ENCODE measurements at places on chromosomes 11 and 22.

DNA sequence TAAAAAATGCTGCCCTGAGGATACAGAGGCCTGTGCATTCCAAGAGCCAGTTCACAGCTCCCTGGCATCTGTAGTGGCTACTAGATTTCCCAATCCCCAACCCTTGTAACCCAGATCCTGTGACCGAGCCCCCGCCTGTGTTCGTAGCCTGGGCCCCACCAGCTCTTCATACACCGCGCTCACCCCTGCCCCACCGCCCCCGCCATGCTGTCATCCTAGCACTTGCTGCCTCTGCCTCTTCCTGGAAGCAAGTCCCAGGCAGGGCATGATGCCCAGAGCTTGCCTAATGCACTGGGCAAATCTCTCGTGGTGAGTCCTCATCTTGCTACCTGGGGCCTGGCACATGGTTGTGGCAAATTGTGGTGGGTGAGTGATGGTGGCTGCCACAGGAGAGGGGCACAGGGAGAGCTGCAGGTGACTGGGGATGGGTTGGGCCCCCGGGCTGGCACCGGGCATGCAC, 7.1 kb downstream of the MGAT3 start:
- DNase-seq, result no peak

DNA sequence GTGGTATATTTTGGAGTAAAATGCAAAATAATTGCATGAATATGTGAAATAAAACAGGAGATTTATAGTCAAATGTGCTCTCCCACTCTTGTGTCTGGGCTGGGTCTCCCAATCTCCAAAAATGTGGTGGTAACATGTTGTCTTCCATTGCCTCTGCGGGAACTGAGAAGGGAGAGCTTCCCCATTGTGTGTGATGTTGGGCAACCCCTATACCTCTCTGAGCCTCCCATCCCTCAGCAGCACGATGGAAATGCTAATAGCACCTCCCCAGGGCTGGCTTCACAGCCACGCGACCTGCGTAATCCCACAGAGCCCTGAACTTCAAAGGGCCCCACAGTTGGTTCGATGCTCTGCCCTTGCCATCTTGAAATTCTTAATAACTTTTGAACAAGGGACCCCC, 72.0 kb downstream of the TP53I11 start:
- no peak for DNase-seq

- peak; percentile 23 for DNase-seq
Measured at GRCh38 chr22:33579448-33580093, 340.7 kb downstream of the LARGE1 start.

DNA sequence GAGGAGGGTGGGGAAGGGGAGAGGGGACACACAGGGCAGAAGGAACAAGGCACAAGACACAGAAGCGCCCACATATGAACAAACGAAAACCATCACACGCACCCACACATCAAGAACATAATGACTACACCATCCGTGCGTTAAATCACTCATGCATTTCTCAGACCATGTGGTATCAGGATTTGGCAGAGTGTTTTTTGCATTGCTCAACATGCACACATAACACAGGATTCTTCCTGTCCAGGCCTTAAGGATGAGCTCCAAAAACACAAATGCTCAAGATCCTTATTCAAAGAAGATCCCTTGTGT, 309.5 kb downstream of the CADM1 start:
- no peak for DNase-seq

DNA sequence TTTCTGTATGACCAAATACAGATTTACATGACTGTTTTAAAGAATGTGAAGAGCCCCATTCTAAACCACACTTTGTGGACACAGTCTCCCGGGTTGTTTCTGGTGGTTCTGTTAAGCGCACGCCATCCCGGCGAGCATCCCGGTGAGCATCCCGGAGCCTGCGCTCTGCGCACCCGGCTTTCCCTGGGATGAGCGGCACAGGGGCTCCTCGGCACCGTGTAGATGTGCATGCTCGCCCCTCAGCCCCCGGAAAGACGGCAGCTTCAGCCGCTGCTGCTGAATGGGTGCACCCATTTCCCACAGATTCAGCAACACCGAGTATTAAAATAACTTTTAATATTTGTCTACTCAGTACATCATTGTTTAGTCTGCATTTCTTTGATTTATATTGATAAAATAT, 36.0 kb downstream of the GLB1L2 start:
- no peak for DNase-seq

GRCh38 chr11:102422817-102423712, 29.5 kb downstream of the TMEM123 start:
- DNase-seq, result no peak

- DNase-seq, result no peak
Measured at GRCh38 chr11:101816613-101817012, 98.2 kb upstream of the CEP126 start.

DNA sequence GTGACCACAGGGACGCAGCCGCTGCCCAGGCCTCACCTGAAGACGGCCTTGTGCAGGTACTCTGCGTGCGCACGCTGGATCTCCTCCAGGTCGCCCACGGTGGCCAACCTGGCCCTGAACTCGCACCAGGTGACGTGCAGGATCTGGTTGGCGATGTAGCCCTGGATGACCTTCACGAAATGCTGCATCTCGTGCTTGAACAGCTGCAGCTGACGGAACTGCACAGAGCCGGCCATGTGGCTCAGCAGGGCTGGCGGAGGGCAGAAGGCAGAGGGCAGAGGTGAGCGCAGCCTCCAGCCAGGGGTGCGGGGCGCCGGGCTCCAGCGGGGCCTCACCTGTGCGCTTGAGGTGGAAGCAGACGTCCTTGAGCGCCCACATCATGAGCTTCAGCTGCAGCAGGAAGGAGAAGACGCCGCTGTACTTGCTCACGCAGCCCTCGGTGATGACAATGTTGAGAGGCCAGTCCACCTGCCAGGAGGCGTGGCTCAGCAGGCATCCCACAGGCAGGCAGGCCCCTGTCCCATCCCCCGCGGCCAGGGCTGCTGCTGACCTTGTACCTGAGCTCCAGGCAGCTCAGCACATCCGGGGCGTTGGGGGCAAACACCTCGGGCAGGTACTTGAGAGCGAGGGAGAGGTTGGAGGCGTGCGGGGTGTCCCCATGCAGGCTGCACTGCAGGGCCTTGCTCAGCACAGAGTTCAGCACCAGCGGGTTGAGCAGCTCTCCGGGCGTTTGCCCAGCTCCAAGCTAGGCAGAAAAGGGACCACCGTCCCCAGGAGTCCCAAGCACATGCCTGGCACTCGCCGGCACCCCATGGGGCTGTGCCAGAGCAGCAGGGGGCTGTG, 17.6 kb downstream of the SELENOO start:
- no peak for DNase-seq

- DNase-seq, result no peak
Measured at GRCh38 chr11:128323381-128323780, 264.0 kb downstream of the ETS1 start.

DNA sequence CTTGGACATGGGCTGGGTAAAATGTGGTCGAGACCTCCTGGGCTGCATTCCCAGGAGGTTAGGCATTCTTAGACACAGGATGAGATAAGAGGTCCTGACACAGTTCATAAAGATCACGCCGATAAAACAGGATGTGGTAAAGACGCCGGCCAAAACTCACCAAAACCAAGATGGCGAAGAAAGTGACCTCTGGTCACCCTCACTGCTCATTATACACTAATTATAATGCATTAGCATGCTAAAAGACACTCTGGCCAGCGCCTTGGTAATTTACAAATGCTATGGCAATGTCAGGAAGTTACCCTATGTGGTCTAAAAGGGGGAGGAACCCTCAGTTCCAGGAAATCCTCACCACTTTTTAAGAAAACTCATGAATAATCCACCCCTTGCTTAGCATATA, 983.3 kb downstream of the OPCML start:
- no peak for DNase-seq

- no peak for DNase-seq
Measured at GRCh38 chr11:75149766-75150465, 991 bp upstream of the SLCO2B1 start.

GRCh38 chr11:82989628-82990404, 81.9 kb downstream of the RAB30 start:
- no peak for DNase-seq

DNA sequence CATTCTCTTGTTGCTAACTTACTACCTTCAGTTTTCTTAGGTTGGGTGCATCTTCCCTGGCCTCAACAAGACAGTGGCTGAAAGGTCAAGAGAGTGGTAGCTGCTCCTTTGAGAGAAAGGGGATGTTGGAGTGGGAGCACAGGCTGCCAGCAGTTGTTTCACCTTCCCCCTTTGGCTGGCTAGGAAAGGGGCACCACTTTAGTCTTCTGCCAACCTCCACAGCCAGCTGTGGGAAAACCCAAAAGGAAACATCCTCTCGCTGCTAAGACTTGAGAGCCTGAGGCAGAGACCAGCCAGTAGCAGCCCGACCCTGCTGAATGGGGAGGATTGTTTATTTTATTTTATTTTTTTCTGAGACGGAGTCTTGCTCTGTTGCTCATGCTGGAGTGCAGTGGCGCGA, 34.4 kb downstream of the MARK2 start:
- no peak for DNase-seq

DNA sequence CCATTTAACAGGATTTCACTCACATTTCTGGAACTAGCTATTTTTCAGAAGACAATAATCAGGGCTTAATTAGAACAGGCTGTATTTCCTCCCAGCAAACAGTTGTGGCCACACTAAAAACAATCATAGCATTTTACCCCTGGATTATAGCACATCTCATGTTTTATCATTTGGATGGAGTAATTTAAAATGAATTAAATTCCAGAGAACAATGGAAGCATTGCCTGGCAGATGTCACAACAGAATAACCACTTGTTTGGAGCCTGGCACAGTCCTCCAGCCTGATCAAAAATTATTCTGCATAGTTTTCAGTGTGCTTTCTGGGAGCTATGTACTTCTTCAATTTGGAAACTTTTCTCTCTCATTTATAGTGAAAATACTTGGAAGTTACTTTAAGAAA, 9.2 kb downstream of the PRSS23 start:
- no peak for DNase-seq

DNA sequence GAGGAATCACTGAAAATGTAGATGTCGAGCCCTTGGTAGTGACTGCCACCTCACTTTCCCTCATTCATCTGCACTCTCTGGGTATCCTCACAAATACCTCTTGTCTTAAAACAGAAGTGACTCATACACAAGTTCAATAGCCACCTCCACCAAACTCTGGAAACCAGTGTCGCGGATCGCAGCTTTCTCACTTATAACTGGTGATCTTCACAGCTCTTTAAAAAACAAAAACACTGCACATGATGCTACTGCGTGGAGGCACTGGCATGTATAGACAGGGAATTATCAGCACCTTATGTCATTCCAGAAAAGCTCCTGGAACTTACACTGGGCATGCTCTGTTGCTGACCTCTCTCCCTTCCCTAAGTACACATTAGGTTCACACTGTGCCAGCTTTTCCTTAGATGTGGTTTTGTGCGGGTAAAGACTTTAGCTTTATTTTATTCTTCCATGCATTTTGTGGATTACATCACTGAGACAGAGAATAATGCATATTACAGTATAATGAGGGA, 425.5 kb upstream of the CADM1 start:
- DNase-seq, result no peak

DNA sequence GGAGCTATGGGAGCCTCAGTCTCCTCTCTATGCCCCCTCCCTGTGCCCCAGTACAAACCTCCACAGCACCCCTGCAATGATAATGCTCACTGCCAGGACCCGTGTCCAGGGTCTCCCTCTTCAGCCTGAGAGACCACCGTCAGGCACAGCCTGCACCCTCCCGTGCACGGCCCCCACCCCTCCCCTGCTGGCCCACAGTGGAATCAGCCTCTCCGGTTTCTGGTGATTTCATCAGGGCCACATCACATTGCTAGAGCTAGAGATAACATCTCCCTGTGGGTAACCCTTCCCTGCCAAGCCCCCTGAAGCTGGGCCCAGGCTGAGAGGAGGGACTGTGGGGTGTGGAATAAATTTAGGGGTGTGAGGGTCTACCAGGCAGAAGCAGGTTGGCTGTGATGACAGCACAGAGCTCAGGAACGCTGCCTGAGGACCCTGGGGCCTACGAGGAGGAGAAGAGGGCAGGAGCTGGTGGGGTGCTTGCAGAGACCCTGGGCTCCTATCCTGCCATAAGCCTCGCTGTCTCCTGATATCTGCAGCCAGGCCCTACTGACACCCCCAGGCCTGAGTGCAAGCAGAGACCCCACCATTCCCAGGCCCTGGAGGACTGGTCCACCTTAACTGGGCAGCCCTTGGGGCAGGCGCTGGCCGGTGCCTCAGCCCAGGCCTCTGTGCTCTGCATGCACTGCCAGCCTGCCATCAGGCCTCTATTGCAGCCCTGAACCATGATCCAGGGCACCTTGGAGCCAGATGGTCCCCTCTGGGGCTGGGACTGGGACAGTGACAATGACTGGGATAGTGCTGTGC, at the start of gene KLHDC7B:
Gene KLHDC7B (plus strand): TSS at position 378 of the 804 bp plus-strand sequence. CDS start 345 bp downstream, at position 723.
- DNase-seq, result no peak

GRCh38 chr11:103525069-103525468, 415.8 kb downstream of the DYNC2H1 start:
- DNase-seq, result peak; percentile 56

DNA sequence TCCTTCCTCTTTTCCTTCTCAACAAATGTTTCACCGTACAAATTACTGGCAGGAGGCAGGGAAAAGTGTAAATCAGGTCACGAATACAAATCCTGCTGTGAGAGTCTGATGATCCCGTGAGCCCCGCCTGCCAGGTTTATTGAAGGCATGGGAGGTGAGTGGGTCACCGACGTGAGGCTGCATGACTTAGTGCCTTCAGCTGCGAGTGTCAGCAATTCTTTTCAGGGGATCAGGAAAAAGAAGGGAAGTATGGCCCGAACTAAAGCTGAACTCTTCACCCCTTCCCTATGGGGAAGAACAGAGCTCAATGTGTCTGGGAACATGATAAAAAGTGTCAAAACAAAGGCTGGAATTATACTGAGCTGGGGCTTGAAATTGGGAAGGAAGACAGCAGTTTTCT, 166.2 kb downstream of the OPCML start:
- DNase-seq, result no peak

GRCh38 chr11:129856036-129856435, 39.3 kb downstream of the NFRKB start:
- no peak for DNase-seq

DNA sequence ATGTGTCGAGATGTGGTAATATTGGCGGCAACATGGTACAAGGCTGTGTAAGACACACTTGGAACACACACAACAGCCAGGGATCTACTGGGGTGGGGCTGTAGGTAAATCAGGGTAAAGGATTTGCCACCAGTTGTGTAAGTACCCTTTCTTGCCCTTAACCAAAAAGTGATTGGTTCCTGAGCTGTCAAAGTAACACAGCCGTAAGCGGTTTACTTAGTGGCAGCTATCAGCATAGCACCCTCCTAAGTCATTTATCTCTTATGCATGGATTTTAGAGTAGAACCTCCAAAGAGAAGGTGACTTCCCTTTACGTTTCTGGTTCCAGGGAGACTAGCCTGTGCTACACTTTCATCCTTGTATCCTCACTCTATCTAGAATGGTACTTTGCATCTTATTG, 57.2 kb downstream of the SPECC1L start:
- no peak for DNase-seq

- DNase-seq, result no peak
Measured at GRCh38 chr11:58003591-58003990, 20.1 kb upstream of the OR9Q1 start.

Data from SW 1271 (cell line).